Stimulated activated CD8-positive, alpha-beta memory T cell treated with anti-CD3 and anti-CD28 coated beads, Interleukin-7, amount 100 ng/mL, for 1 hour (primary cell): ENCODE measurements at places on chromosomes 5 and 9.

GRCh38 chr9:134188386-134189144 lies 24.2 kb upstream of the RNU6ATAC start:
- DNase-seq = no peak

DNA sequence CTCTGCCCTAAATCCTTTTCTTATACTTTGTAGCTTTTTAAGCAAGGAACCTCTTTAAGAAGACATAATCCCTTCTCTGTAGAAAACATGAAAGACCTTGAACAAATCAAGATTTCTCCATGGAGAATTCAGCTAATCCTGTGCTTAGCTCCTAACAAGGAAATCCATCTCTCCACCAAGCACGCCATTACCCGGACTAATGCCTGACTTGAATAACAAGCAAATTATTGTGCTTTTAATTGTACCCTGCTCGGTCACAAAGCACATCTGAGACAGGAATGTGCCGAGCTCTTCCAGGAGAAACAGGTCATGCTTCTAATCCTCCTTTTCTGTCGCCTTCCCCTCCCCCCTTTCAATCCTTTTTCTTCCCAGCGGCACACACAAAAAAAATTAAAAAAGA lies 141.3 kb downstream of the PSAT1 start:
- DNase-seq = no peak

- no peak for DNase-seq
Measured at GRCh38 chr5:77832938-77833337, 56.8 kb upstream of the TBCA start.

- no peak for DNase-seq
Measured at GRCh38 chr5:113119246-113119924, 142.8 kb downstream of the DCP2 start.

DNA sequence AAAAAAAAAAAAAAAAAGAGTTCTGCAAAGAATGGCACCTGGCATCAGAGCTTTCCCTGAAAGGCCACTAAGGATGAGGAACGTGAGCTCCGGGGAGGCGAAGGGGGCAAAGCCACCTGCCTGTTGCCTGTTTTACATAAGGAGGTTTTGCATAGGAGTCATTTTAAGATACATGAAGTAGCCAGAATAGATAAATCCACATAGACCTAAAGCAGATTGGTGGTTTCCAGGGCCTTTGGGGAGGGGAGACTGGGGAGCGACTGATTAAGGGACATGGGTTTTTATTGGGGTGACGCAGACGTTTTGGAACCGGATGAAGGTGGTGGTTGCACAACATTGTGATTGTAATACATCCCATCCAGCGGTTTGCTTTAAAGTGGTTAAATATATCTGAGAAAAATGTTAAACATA lies 7.1 kb downstream of the NEK6 start:
- DNase-seq = no peak
